Epithelial cell of esophagus (primary cell): ENCODE measurements at places on chromosomes 12 and 14.

DNA sequence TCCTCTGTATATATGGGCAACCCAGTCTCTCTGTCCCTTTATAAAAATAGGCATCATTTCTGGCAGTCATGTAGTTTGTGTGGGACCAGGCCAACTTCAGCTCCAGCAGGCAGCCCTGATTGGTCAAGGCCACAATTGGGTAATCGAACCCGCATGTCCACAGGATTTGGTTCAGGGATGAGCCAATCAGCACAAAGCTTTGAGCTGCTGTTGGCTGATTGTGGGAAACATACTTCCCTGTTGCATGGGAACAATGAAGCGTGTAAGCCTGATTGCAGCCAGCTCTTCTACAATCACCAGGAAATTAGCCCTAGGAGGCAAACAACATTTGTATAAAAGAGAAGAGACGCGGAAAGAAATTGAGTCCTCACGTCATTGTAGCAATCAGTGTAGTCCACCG is 328.6 kb downstream of the PCNX1 start:
- no peak for DNase-seq

- DNase-seq: no peak
Observed at GRCh38 chr14:72443991-72444441, 449.9 kb downstream of the DPF3 start.

DNA sequence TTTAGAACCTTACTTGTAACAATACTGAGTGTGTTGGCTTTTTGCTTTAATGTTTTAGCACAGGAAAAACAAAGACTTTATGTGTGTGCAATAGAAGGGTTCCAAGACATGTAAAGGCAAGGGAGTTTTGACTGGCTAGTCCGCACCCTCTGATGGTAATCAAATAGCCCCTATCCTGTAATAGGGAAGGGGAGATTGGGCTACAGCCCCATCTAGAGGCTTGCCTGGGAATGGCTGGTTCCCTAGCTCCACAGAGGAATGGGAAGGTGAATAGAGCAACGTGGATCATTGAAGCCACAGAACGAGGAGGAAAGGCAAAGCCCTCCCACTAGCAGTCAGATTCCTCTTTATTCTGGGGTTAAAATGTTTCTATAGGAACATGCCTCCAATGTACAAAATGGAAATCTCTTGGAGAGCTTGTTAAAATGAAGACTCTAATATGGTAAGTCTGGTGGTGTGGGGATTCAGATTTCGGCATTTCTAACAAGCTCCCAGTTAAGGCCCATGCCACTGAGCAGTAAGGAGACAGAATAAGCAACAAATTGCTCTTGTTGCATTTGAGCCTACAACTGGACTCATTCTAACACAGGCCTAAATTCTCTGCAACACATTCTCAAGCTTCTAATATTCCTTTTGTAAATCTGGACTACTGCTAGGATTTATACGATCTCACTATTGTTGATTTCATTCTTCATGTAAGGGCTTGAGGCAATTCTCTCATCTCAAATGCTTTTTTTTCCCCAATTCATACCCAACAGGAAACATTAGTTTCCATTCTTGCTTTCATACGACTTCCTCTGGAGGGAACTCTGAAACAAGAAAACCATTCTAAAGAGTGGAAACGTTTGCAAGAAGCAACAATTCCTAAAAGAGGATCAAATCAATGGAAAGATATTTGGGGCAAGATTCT is 57.1 kb downstream of the NIN start:
- peak; percentile 63 for DNase-seq

- DNase-seq: peak; percentile 47
Observed at GRCh38 chr12:124684971-124685688, 117.7 kb upstream of the NCOR2 start.

DNA sequence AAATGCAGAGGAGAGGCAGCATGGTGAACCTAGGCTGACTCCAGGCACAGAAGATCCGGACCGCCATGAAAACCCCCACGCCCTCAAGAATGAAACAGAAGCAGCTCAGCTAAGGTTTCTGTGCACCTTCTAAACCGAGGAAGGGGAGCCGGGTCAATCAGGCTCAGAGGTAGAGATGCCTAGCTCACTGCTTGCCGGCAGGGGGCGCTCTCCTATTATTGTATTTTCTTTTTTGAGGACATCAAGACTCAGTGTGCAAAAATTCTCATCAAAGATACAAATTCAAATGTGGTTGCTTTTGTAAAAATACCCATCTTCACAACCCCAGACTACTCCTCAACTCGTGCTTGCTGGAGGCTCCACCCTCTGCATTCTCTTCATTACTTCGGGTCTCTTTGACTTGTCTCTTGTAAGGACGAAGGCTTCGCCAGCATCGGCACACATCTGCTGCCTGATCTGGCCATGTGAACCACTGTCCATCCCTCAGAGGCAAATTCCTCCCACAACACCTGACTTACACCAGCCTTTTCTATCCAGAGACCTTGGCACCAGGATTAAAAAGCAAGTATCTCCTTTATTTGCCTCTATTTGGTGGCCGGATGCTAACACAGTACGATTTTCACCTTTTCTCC is 33.4 kb upstream of the RNASE3 start:
- peak; percentile 61 for DNase-seq

- no peak for DNase-seq
Observed at GRCh38 chr14:69924201-69924600, 45.0 kb downstream of the SMOC1 start.

DNA sequence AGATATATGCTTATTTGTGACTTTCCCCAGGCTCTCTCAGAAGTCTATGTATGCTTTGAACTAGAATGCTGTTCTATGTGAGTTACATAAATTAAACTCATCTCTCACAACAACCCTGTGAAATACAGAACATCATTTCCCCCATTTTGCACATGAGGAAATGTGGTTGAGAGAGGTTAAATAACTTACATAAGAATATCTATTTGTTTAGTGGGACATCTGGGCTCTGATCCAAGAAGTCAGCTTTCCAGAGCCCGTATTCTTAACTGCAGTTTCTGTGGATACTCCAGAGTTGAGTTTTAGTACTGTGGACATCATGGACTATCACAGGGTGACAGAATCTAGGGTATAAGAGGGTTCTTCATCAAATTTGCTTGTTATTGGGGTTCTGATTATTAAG is 242.5 kb upstream of the ARHGAP5 start:
- DNase-seq: peak; percentile 42

GRCh38 chr14:35879654-35880249 is 53.6 kb downstream of the BRMS1L start:
- DNase-seq: peak; percentile 38

DNA sequence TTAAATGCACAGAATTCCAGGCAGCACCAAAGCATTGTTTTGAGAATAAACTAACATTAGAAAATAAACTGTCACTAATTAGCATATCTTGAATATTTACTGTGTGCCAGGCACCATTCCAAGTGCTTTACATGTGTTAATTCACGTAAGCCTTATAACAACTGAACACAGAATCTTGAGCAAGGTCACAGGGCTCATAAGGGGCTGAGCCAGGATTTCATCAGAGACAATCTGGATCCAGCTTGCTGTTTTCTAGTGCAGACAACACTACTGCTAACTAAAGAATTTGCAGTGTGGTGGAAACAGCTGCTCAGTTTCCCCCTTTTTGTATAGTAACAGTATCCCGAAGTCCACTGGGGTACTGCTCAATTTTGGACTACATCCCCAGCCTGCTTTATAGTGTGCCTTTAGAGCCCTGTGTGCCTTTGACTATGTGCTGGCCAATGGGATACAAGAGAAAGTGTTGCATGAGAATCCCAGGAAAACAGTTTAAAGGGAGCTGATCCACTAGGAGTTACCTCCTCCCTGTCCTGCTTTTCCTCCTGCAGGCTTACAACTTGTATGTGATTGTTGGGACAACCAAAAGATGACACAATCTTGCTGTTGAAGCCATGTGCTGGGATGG is 36.0 kb upstream of the RMST start:
- no peak for DNase-seq
